ENCODE measurements at places on chromosomes 5 and 9.

GRCh38 chr5:180799902-180800801 is 2.5 kb downstream of the MGAT1 start:
- DNase-seq, result no peak

DNA sequence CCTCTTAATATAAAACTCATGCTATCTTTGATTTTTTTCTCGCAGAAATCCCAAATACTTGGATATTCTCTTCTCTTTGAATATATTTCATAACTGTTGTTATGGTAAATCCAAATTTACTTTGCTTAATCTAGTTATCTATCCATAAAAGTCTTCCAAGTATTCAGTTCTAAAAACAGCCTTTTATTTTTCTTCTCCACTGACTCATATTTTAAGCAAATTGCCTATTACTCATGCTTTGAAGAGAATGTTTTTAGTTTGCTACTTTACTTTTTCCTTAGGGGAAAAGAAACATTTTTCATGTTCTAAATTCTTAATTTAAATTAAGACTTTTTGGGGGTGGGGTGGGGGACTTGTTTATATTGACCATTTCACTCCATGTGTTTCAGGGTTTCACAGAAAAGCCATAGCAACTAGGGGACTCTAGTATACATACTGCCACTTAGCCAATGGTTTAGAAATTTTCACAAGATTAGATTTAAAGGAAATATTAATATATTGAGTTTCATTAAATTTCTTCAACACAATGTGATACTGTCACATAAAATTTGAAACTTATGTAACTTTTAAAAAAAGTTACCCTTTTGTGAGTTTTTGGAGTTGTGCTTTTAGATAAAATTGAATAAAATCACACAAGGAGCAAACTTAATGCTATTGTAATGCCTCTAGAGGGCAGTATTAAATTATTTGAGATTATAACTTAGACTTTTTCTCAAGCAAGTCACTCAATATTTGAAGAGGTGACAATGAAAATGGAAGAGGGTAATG is 545.8 kb upstream of the ARRDC3 start:
- no peak for DNase-seq

DNA sequence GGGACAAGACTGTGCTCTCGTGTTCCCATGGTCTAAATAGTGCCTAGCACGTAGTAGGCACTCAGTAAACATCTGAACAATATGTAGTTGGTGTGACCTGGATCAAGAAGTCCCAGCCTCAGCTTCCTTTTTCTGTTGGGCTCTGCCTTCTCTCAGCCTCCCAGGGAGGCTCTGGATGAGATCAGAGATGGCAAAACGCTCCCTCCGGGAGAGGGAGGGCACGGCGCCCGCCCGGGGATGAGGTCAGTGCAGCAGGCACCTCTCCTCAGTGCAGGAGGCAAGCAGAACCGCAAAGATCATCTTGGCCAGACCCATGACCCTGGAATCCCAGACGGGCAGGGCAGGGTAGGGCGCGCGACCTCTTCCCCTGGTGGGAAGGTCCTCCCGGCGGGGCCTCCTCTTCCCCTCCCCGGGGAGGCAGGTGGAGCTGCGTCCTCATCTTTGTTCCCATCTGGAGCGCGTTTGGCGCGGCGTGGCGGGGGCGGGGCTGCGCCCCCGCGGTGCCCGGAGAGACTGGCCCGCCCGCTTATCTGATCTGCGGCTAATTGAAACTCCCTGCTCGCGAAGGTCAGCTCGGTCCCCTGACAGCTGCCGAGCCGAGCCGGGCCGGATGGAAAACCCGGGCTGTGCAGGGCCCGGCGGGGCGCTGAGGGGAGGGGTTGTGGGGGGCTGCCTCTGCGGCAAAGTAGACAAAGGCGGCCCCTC is 60.9 kb downstream of the CXXC5 start:
- no peak for DNase-seq

GRCh38 chr5:112382886-112383285 is 36.2 kb downstream of the EPB41L4A start:
- DNase-seq, result no peak

- no peak for DNase-seq
These were observed 6.2 kb downstream of the TMEM8B start for GRCh38 chr9:35835216-35835632.

GRCh38 chr5:160312134-160312959 is at the start of gene CCNJL:
TSS of gene CCNJL (minus strand) at chr5:160312564. CDS start at chr5:160311923, 641 bp downstream.
- DNase-seq, result no peak

GRCh38 chr5:115435778-115436712 is 108.5 kb downstream of the FEM1C start:
- DNase-seq, result no peak

- no peak for DNase-seq
These were observed 173.8 kb downstream of the AUH start for GRCh38 chr9:91187965-91188344.

GRCh38 chr9:1962122-1962521 is 53.0 kb upstream of the SMARCA2 start:
- DNase-seq, result no peak

DNA sequence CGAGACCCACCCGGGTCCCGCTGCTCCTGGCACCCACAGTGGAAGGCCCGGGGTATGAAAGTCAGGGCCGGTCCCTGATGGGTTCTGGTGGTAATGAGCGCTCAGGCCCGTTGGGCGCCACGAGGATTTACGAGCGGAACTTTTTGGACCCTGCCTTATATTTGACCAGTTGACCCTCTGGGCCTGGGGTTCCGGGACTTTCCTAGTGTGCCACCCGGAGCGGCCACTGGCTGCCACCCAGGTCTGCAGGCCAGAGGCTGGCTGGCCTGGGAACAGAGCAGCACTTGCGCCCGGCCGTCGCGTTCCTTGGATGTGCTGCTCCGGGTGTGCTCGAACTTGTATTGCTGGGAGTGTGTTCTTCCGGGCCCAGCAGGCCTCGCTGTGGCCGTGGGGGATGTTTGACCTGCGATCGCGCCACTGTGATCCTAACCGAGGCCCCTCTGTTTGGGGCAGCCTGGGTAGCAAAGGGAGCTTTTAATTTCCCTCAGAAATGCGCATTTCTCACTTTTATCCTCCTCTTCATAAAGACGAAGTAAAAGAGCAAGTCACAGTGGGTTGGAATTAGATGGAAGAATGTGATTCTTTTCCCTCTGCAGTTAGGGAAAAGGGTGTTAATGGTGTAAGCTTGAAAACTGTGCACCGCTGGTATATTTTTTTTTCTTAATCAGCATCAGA is 1.2 kb downstream of the F2RL1 start:
- DNase-seq, result no peak

DNA sequence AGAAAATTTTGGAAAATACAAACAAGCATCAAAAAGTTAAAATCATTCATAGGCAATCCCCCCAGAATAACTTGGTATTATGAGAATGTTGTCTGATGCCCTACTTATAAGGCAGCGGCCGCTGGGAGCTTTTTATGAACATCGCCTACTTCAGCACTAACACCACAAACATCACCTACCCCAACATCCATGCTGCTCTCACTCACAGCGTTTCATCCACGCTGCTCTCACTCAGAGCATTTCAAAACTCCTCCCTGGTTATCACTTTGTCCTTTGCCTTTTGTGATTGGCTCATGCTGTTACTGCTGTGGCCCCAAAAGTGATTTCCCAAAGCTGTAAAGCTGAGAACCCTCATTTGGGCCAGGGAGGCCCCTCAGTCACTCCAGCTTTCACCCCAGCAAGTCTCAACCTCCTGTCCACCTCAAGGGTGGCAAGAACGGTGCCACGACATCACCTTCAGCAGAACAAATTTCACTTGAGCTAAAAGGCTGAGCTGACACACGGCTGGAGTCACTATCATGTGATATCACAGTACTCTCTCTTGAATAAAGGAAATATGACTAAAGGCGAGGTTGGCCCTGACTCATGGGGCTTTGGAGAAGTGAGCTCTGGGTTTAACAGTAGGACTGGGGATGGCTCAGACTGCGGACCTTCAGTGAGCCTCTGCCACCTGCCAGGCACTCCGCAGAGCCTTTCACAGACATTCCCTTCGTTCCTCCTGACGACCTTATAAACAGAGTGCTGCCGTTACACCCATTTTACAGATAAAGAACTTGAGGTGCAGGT is 25.2 kb downstream of the SHC3 start:
- DNase-seq, result no peak

DNA sequence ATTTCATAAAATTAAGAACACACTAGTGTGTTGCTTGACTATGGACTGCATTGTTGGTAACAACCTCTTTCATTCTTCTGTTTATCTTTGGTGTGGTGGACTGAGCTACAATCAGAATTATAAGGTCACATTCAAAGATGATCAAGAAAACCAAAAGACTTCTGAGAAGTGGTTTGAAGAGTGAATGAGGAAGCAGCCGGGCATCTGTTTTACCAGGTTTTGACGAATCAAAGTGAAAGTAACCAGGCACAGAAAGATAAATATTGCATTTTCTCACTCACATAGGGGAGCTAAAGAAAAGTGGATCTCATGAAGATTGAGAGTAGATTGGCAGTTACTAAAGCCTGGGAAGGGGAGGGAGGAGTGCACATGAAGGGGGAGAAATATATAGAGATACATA is 589.1 kb downstream of the ZNF608 start:
- DNase-seq, result no peak
